ENCODE measurements at places on chromosomes 5 and 9.
A peak's percentile ranks its signal among the peaks of the same experiment; 100 is the strongest.

DNA sequence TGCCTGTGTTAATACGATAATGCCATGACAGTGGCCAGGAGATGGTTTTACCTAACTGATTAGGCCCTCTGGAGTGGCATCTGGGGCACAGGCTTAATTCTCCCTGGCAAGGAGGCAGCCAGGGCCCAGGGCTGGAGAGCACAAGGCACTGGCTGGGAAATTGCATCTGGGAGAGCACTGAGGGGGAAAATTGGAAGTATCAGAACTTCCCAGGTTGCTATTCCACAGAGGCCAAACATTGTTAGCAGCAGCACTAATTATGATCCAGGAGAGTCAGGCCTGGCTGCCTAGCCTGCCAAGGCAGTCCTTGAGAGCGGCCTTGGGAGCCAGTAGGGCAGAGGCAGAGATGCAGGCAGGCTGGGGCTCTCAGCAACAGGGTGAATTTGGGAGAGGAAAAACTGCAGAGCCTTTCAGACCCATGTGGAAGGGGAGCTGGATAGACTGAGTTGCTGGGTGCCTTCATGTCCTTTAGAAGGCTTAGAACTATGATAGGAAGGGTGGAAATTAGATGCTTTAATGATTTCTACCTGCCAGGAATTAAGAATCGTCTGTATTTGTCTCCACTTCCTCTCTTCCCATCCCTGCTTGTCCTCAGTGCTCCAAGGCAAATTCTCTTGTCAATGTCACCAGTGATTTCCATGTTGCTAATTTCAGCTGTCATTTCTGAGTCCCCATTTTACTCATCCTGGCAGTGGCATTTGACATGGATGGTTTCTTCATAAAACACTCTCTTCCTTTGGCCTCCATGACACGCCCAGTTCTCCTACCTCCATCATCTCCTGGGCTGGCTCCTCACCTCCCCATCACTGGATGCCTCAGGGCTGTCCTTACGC is 56.1 kb upstream of the HSPA9 start:
- no peak for DNase-seq

- DNase-seq: peak; percentile 34
These were observed 429.9 kb downstream of the NR2F1-AS1 start for GRCh38 chr5:93151121-93151520.

- DNase-seq: no peak
These were observed 19.3 kb upstream of the PIP5K1B start for GRCh38 chr9:68685770-68686169.

DNA sequence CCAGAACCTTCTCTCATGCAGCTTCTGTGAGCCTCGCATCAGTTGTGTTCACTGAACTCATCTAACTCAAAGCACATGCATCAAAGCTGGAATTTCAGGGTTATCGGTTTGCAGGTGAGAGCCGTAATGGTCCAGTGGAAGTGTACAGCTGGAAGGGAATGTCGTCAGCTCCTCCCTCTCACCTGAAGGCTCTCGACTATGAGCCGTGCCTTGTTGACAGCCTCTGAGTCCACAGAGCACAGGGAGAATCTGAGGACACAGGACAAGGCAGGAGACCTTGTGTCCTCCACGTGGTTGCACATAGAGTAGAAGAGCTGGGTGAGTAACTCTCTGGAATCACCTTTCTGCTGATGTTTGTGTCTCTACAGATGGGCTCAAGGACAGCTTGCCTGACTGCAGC is 38.8 kb downstream of the PROP1 start:
- no peak for DNase-seq

- no peak for DNase-seq
These were observed 88.9 kb downstream of the PCSK5 start for GRCh38 chr9:75979362-75979761.

DNA sequence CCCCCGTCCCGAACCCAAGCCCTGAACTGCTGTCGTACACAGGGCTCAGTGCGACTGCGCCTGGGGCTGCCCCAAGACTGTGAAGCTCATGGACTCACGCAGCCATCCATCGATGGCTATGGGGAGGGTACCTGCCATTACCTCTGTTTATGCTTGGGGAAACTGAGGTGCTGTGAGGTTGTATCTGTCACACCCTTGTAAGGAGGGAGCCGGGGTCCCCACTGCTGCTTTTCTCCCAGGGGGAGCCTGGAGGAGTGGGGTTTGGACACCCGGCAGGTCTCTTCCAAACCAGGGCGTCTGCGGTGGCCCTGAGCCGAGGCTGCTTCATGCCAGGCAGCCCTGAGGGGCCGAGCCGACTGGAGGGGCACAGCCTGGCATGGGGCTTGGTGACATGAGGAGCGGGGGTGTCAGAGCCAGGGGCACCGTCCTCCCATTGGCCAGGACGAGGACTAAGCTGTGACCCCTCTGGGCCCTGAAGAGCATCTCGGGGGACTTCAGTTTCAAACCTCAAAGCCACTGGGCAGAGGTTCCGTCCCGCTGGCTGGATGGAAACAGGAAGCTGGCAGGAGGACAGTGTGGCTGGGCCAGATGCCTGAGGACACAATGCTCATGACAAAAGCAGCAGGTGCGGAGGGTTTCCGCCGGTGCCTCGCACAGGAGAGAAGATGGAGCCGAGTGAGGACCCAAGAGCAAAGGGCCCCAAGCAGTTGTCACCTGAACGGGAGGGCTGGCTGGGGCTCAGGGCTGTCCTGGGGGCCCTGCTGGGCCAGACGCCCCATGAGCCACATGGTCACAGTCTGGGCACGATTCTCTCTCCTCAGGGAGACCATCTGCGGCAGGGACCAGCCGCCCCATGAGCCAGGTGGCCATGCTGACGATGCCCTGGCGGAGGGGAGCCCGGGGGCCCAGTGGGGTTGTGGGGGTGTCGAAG is 54.4 kb upstream of the EXOC3 start:
- DNase-seq: no peak

GRCh38 chr5:111606194-111606593 is 93.9 kb upstream of the STARD4 start:
- no peak for DNase-seq

DNA sequence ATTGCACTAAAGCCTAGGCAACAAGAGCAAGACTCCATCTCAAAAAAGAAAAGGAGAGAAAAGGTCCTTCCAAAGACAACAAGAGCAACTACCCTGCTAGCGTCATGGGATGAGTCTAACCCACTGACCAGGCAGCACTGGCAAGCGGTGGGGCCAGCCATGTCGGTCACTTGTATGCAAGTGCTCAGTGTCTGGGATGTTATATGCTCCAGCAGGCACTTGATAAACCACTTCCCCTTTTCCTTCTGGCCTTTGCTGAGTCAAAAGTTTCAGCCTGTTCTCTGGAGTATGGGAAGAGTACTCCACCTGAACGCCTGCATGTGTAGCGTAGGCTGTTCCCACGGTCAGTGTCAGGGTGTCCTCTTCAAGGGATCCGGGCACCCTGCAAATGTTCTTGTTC is 9.2 kb upstream of the MXD3 start:
- no peak for DNase-seq

DNA sequence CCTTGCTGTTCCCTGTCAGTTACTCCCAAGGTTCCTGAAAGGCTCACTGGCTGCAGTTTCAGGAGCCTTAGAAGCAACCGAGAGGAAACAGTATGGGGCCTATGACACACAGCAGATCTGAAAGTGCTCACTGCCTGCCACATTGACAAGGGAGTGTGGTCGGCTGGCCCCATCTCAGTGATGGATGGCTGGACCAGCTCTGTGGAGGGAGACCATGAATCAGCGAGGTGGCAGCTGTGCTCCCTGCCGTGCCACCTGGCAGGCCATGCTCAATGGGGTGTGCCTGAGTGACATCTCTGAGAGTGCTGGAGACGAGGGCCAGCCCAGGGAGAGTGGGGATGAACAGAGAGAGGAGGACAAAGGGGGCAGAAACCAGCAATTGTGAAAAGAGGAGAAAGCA is 49.1 kb downstream of the DOCK2 start:
- no peak for DNase-seq

DNA sequence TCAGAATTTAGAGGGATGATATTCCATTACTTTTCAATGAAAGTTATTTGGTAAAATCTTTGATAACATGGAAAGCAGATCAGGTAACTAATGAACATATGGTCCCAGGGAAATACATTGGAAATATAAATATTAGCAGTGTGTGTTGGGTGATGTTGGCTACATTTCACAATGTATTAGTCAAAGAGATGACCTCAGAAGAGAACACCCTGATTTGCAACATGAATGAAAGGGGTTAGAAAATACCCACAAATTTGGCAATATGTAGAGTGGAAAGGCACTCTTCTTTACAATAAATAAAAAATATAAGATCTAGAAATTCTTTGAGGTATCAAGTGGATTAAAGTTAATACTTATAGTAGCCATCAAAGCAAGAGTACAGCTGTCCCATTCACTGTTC is 606.7 kb downstream of the PSAT1 start:
- no peak for DNase-seq

DNA sequence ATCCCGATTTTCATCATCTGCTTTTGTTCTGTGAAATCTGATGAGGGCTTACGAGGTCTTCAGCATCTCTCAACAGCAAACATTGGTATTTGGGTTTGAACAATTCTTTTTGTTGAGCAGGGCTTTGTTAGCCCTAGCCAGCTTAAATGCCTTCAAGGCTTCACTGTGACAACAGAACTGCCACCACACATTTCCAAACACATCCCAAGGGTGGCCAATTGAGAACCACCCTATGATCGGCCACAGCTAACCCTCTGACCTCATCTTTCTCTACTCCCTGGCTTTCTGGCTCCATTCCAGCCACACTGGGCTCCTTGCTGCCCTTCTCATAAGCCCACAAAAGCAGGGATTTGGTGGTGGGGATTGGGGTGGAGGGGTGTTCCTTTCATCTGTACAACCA is 17.6 kb downstream of the MTX3 start:
- no peak for DNase-seq

DNA sequence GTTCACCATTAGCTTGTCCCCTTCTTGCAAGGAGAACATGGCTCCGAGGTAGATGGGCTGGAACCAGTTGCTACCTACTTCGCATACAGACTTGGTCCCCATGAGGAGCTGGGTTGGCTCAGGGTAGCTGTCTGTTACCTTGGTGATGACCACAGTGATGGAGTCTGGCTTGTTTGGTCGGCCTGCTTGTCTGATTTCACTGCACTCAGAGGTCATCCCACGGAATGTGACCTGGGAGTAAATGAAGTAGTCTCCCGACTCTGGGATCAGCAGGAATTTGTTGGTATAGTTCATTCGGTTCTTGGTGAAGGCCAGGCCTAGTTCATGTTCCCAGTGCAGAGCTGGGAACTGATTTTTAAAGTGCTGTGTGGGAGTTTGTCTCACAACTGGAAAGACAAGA is 15.3 kb downstream of the TNFSF15 start:
- DNase-seq: no peak

DNA sequence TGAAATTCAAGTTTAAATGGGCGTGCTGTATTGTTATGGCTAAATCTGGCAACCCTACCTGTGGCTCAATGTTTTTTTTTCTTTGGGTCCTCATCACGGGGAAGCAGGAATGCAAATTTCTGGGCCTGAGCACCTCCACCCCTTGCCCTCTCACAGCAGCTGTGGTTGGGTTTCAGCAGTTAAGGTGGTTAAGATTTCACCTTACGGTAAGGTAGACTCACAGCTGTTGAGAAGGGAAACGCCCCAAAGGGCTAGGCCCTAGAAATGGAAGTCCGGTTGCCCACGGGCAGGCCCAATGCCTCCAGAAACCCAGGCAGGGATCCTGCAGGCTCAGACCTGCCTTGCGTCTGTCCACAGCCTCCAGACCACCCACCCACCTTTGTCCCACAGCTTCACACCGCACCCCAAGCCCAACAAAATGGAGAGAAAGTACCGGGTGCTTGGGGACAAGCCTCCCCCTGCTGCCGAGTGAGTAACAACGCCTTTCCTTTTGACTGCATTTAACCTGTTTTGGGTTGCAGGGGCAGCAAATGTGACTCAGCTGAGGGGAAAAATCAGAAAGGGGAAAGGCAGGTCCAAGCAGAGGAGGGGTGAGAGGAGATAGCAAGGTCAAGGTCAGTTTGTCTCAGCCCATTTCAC is 48.1 kb upstream of the TDRD7 start:
- DNase-seq: no peak

- no peak for DNase-seq
These were observed 86.1 kb upstream of the GHR start for GRCh38 chr5:42337143-42337542.

GRCh38 chr9:86700629-86701028 is 246.7 kb downstream of the GAS1 start:
- peak; percentile 79 for DNase-seq

DNA sequence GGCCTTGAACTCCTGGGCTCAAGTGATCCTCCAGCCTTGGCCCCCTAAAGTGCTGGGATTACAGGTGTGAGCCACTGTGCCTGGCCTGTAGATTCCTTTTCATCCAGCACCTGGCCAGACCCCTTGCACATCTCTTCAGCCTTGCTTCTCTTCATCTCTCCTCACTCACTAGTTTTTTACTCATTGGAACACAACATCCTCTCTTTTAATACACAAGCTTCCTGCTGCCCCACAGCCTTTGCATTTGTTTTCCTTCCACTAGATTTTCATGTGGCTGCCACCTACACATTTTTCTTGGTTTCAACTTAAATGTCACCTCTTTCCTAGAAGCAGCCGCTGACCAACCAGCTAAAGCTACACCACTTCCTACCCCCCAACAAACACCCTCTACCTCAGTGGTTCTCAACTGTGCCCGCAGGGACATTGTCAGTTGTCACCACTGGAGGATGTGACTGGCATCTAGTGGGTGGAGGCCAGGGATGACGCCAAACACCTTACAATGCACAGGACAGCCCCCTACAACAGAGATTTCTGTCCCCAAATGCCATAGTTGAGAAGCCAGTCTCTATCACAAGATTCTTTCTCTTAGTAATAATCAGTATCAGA is 33.7 kb downstream of the HAVCR1 start:
- no peak for DNase-seq

GRCh38 chr9:134455537-134455933 is 129.3 kb downstream of the RXRA start:
- DNase-seq: no peak

GRCh38 chr5:79122973-79123372 is 11.4 kb downstream of the BHMT start:
- no peak for DNase-seq

DNA sequence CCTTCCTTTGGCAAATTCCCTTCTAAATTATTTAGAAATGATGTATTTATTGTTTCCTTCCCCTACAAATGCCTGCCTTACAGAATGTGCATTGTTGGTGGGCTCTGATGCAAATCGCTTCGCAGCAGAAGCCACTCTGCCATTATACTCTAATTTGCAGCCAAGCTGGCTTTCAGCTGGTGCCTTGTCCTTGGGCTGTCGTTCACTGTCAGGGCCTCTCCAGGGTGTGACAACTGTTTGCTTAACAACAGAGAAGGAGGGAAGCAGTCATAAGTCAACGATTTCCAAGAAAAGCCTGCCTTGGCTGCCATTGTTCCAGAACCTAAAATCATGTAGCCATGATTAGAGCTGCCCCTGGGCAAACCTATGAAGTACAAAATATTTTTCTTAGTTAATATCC is 260.1 kb upstream of the RGMB start:
- no peak for DNase-seq

DNA sequence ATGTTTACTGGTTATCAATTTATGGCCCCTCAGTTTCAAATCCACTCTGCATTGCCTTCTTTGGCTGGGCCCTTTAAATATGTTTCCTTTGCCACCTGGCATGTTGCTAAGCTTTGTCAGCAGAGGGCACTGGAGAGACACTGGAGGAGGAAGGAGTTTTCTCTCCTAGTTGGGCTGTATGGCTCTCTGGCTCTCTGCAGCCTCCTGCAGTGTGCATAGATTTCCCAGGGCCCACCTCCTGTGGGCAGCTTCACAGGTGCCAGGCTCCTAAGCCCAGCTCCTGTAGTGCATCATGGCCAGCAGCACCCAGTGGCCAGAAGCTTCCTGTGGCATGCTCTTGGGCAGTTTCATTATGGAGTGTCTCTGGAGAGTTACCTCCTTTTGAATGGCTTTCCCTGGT is 23.3 kb downstream of the CAVIN4 start:
- peak; percentile 51 for DNase-seq

Data from fibroblast of skin of right quadriceps (primary cell).